ENCODE measurements at places on chromosomes 4 and X.

- DNase-seq: no peak
Observed at GRCh38 chr4:39626261-39626660, 12.4 kb downstream of the SMIM14 start.

DNA sequence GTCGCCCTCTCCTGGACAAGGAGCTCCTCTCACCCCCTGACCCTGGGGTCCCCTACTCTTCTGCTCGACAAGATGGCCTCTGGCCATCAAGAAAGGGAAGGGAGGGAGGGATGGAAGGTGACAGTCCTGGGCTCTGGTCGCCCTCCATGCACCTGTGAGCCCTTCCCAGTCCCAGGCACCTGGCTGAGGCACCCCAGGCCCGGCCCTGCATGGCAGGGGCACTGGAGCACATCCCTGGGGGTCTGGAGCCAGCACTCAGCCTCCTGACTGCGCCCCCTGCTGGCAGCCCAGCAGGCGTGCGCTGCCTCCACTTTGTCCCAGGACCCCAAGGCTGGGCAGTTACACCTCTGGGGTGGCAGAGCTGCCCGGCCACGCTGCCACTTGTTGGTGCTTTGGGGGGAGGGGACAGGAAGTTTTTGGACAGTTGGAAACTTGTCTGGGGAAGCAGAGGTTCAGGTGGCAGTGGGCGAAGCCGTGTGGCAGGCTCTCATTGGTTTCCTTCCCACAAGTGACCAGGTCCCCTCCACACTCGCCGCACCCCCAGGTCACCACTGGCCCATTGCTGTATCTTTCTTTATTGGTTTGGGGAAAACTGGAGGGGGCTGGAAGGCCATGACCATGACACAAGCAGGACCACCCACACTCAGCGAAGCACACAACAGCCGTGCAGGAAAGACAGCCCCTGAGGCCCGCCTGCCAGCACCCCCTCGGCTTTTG is 4.3 kb downstream of the PNCK start:
- DNase-seq: no peak

GRCh38 chrX:84710611-84711010 is 208.4 kb upstream of the HDX start:
- no peak for DNase-seq

- DNase-seq: no peak
Observed at GRCh38 chrX:20091499-20091898, 25.2 kb downstream of the MAP7D2 start.

- DNase-seq: peak; percentile 13
Observed at GRCh38 chr4:181909368-181909767, 333.8 kb upstream of the TENM3 start.
